ENCODE measurements at places on chromosomes 1 and 21.

DNA sequence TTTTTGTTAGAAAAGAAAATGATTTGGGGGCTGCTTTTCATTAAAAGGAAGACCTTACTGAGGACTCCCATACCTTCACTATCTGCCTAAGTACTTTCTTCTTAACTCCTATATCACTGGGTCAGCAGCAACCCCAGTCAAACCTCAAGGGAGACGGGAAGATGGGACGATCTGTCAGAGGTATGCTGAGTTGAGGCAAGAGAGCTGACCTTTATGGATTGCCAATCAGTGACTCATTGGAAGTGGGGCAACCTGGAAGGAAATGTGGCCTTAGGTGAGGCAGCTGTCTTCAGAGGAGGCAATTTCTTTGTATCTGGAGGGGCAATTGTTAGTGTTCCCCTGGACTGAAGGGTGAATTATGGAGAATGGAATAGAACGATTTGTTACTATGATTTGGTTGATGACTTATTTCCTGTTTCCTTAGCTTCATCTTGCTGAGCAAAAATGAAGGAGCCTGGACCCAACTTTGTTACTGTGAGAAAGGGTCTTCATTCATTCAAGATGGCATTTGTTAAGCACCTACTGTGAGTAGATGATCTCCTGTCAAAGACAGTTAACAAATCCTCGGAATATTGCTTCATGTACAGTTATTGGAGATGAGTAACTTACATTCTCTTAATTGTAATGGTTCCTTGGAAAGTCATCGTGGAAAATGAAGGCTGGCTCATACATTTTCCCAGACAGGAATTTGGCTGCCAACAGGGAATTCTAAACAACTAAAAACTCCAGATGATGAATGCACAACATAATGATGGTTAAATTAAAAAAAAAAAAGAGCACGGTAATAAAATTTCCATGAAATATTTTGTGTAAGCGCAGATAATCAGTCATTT lies 134.7 kb upstream of the KCNJ15 start:
- DNase-seq, result no peak

DNA sequence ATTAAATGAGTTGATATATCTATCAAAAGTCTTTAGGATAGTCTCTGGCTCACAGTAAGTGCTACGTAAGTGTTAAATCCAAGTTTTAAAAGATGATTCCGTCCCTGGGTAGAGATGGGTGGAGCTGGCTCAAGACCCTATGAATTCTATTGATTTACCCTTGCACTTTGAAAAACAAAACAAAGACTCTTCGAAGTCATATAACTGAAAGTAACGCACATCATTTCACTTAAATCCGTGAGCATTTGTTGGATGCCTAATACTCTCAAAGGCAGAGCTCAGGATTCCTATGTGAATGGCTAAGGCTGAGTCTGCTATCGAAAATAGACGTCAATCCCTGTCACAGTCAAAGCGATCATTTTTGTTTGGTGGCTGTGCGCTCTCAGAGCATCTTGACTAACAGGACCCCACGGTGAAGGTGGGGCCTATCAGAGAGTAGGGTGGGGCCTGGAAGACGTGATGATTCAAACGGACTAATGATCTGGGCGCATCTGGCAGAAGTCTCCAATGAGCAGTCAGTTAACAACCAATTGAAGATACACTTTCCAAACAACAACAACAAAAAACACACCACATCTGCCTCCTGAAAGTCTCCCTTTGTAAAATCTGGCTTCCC lies 1.2 kb upstream of the NUCKS1 start:
- DNase-seq, result no peak

GRCh38 chr1:186139701-186140100 lies 235.4 kb downstream of the TPR start:
- peak; percentile 20 for DNase-seq

DNA sequence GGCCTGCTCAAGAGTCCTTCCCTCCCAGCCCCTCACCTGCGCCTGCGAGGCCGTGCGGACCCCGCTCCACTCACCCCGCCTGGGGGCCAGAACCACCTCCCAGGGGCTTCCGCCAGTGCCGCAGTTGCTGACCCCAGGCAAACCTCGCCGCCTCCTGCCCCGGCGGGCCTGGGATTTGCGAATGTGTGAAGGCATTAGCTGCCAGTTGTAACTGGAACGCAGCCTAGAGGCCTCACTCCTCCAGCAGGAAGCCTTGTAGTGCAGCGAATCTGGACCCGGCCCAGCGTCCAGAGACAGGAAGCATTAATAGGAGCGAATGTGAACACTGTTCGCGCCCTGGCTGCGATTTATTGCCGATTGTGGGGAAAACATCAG lies 140.9 kb upstream of the ARHGEF16 start:
- DNase-seq, result peak; percentile 46

DNA sequence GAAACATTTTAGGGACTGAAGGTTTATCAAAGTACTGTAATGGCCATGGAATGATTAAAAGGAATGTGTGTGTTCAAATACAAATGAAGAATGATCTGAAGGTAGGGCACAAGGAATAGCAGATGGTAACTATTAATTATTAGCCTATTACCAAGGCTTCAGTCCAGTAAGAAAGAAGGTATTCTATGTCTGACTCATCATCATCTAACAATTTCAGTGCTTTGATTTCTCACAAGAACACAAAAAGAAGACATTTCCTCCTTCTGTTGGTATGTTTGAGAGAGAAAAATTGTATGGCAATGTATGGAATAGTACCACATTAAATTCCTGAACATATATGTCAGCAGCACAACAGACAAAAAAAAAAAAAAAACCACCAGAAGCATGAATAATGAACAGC lies 57.5 kb downstream of the TYW3 start:
- no peak for DNase-seq

- DNase-seq, result no peak
Measured at GRCh38 chr1:147598621-147599361, 57.5 kb downstream of the BCL9 start.

DNA sequence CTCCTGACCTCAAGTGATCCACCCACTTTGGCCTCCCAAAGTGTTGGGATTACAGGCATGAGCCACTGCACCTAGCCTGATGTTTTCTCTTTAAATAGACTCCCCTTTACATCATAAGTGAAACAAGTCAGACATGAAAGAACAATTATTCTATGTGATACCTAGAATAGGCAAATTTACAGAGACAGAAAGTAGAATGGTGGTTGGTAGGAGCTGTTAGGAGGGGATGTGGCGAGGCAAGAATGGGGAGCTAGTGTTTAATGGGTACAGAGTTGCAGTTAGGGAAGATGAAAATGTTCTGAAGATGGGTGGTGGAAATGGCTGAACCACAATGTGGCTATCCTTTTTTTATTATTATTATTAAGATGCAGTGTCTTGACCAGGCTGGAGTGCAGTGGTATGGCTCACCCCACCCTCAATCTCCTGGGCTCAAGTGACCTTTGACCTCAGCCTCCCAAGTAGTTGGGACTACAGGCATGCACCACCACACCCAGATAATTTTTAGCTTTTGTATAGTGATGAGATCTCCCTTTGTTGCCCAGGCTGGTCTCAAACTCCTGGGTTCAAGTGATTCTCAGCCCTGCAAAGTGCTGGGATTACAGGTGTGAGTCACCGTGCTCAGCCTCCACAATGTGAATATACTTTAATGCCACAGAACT lies 28.4 kb downstream of the ELF3 start:
- DNase-seq, result no peak

DNA sequence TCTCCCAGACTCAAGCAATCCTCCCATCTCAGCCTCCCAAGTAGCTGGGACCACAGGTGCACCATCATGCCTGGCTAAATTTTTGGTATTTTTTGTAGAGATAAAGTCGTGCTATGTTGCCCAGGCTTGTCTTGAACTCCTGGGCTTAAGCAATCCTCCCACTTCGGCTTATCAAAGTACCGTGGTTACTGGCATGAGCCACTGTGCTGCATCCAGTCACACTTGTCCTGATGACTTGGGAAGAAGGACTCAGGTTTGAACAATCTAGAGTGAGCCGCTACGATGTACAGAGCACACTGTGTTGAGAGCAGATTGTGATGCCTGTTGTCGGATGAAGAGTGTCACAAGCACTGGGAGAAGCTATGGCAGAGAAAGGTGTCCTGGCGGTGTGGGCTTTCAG lies 27.2 kb downstream of the RNF187 start:
- DNase-seq, result no peak

DNA sequence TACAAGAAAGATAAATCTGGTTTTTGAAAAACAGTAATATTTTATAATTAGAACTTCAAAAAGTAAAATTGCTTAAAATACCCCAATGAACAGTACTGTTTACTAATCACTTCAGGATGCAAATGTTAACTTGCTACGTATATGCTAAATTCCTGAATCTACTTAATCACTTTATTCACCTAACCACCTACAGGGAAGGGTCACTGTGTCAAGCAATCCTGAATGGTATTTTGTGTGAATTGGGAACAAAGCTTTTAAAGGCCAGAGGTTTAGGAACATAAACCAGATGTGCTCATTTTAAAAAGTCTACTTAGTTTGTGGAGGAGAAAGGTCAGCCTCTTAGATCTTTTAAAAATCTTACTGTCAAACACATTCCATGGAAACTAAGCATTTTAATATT lies 1143.0 kb upstream of the ADGRL2 start:
- DNase-seq, result no peak

DNA sequence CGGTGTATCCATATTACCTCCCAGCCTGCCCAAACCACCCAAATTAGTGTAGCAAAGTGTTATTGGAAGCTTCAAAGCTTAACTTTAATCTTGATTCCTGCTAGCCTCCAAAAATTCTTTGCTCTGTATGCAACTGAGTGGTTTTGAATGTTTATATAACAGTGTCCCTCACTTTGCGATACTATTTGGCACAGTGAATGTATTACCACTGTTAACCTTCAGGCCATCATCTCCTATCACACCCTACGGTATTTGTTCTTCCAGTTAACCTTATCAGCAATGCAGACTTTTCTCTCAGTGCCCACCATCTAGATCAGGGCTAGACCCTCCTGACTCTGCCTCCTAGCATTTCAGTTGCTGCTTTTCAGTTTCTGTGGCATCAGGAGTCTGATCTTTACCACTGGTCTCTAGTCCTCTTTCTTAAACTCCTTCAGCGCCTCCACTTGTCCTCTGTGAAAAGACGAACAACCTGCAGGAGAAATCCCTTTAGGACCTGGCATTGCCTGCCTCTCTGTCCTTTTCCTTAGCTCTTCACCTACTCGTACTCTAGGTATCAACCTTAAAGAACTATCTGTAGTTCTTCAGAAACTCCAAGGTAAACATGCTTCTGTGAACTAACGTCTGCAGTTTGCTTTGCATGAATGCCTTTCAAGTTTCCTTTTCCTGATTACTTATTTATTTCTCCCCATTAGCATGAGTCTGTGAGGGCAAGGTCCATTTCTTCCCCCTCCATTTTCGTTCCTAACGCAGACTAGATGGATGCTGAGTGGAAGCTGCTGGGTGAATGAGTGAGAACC lies 71.7 kb downstream of the SNX7 start:
- no peak for DNase-seq

DNA sequence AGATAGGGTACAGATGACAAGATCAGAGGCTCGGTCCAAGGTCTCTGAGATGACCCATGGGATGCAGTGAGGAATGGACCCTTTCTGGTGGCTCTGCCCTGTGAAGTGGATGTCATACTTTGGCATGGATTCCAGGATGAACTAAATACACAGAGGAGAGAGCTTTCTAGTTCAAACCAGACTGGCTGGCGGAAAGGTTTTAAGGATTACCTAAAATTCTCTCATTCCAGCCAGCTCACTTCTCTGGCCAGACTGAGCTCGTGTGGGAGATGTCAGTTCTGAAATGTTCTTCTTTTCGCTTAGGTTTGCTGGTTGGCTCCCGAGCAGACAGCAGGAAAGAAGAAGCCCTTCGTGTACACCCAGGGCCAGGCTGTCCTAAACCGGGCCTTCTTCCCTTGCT lies 6.2 kb downstream of the RNPEP start:
- DNase-seq, result no peak

- no peak for DNase-seq
Measured at GRCh38 chr1:156083800-156084790, 1.8 kb upstream of the MEX3A start.

GRCh38 chr1:18282851-18283600 lies 175.4 kb downstream of the IGSF21 start:
- no peak for DNase-seq

DNA sequence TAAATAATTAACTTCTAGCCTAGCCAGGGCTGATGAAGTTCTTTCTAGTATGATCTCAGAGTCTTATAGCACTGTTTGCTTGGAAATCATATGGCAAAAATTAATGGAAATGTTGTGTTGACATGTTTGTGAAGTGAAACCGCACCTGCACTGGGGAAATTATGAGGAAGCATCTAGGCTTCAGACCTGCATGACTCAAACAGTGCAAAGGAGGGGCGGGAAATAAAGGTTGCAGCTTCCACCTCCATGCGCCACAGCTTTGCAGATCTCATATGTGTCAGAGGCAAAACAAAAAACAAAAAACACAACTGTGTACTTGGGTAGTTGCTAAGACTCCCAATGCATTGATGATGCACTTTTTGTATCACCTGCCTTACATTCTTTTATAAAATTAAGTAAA lies 1080.6 kb downstream of the PLA2G4A start:
- DNase-seq, result no peak

DNA sequence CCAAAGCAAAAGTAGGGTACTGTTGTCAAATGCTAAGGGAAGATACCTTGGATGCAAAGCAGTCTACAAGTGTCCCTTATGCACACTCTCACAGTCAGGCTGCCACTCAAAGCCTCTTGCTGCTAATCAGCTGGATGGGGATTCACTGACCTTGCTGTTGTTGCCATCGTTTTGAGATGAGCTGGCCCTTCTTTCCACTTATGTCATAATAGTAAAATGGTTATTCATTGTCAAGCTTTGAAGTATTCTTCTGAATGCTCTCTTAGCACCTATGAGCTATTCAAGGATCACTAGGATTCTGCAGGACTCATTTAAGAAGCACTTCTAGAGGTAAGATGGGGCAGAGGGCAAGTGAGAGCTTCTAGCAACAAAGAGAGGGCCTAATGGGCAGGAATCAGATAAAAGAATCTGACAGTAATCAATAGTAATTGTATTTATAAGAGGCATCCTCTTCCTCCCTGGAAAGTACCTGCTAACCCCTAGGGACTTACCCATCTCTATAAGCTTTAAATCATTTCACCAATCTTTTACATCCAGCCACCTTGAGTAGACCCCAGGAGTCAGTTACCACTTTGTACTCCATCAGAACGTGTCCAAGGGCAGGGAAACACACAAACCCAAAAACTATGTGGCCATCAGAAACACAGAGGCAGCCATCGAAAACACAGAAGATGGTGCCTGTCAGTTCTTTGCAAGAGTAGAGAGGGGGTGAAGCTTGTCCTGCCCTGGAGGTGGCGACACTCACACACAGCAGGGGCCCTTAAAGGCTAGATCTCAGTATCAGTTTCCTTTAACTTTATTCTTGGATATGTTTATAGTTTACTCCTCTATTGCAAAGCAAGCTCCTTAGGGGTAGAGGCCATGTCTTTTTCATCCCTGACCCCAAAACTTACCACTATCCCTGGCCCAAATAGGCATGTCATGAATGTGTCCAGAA lies 103.7 kb upstream of the NFIA start:
- no peak for DNase-seq

Measured in non-pigmented ciliary epithelial cell (primary cell).